ENCODE measurements at places on chromosomes 5 and 9. TPM values are rescaled to one million over a fixed set of nuclear protein-coding genes. Genes with fewer than 3 reads are reported as not detected.

DNA sequence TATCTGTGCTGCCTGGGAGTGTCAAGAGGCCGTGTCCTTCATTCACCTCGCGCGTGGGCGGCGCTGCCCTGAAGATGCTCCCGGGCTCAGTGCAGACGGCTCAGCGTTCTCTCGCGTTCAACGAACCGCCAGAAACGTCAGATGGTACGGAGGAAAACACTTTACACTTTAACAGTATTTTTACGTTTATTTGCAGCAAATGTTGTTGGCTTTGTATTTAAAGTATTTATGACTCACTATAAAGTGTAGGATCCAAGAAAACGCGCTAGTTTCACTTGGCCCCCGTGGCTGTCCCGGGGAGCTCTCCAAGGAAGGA, 544 bp upstream of the ERCC6L2 start:
- DNase-seq: no peak

- DNase-seq: no peak
Observed at GRCh38 chr5:75668977-75669689, 48.1 kb downstream of the POC5 start.

DNA sequence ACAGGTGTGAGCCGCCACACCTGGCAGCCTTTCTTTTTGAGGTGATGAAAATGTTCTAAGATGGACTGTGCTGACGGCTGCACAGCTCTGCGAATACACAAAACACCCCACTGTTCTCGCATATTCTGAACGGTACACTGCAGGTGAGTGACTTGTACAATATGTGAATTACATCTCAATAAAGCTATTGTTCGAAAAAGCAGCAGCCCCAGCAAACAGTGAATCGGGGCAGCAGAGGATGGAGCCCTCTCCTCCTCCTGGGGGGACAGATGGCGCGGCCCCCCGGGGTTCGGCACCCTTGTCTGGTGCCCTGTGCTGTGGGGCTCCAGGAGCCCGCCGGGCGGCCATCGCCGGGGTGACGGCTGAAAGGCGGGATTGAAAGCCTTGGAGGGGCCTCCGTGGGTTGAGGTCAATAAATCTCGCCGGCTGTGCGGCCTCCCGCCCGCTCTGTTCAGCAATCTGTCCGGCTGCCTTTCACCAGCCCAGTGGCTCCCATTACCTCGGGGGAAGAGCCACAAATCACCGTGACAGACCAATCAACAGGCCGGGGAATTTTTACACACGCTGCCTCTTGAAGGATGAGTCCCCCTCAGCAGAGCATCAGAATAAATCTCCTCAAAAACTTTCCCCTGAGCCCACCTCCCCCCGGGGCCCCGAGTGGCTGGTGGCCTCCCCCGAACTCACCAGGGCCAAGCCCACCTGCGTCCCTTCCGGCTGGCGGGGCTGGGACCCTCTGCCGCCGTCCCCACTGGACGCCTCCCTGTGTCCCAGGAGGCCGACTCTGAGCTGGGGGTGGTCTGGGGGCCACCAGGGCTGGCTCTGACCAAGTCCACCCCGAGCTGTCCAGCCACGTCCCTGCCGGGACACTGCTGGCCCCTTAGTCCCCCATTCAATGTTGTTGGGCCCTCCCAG, 37.8 kb upstream of the TMEM250 start:
- no peak for DNase-seq

GRCh38 chr5:10401498-10401897, 40.2 kb upstream of the ROPN1L start:
- no peak for DNase-seq

DNA sequence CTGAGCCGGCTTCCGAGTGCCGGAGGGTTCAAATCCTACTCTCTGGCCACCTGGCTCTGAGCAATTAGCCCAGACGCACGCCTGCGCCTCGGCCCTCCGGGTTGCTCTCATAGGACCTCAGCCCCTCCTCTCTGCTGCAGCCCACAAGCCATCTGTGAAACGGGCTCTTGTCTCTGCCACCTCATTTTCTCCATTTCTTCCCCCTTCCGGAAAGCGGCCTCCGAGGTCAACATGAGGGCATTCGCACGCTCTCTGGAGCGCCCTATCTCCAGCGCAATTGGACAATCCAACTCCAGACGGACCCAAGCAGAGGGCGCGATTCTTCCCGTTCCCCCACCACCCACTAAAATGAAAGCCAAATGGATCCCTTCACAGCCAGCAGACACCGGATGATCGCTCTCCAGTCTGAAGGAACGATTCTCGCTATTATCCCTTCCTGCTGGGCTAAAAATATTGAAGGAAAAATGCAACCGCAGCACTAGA, 41.5 kb downstream of the VAV2 start:
- no peak for DNase-seq

DNA sequence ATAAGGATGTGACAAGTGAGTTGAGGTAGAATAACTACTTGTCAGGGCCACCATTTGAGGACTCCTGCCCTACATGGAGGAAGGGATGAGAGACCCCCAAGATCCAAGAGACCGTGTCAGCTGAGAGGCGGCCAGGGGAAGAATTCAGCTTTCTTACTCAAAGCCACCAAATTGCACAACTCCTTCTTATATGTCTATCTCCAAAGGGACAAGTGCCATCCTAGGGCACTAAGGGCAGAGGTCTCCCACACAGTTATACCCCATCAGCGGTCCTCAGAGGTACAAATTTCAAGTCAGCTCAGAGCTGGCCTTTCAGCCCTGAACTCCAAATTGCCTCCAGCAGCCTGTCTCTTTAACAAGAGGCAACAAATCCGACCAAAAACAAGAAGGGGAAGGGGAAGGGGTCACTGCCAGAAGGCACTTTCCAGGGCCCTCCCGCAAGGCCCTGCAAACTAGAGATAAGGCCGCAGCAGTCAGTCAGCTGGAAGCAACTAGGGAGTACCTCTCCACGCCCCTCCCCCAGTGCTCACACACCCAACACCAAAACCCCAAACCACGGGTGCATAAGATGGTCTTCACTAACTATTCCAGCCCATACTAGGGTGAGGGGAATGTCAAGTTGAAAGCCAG, 6.1 kb upstream of the STOML2 start:
- no peak for DNase-seq

DNA sequence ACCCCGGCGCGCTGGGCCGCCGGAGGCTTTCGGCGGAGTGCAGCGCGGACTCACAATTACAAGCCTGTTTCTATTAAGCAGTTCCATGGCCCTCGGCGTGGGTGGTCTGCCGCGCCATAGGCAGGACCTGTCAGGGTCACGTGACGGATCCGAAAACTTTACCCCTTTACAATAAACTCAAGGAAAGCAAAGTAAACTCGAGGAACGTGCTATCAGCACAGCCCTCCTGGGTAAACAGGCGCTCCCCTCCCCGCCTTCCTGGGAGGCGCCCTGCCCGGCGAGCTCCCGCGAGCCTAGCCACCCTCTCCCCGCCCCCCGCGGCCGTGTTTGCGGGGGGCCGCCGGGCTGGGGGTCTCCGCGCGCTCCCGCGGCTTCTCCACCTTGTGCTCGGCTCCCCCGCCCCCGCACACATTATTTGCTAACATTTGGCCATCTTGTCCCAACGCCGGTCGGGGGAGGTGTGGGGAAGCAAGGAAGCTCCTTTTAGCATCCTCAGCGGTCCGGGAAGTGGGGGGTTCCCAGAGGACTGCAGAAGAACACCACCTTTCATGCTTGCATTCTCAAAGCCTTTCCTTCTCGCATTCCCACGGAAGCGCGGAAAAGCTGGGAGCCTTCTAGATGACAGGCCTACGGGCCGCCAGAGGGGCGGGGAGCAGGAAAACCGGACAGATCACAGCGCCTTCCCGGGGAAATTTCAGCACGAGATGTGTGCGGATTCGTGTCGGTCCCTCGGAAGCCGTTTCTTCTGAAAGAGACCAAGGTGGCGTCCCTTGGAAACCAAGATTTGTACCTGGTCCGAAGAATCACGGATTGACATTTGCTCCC, at the start of gene PTCH1:
TSS of gene PTCH1 (minus strand) at position 238 of the 825 bp plus-strand sequence.
- DNase-seq: peak; percentile 90

DNA sequence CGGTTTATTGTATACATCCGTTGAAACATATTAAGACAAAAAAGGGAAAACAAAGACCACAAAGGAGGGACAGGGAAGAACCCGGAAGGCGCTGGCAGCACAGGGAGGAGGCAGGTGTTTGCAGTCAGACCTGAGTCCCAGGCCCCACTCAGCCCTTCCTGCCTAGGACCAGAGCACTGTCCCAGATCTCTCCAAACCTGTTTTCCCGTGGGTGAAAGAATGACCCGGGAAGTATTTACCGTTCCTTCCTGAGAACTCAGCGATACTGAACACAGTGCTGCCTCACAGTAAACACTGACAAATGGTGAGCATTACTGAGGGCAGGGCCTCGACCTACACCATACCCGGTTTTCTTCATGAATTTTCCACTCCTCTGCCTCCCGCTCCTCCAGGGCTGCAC, 1.2 kb downstream of the ABO start:
- DNase-seq: no peak

DNA sequence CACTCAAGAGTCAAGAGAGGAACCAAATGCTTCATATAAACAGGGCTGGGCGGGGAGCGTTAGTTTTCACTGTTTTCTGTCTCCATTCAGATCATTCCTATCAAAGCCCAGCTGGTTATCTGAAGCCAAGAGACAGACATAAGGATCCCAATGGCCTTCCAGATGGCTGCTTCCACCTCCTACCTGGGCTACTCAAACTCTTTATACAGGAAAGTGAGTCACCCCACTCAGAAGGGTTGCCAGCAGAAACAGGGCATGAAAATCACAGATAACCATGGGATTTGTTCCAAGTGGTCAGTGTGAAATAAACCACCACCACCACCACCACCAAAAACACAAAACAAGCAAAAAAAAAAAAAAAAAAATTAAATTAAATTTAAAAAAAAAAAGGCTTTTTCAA, 5.5 kb downstream of the PRSS3 start:
- DNase-seq: no peak

- no peak for DNase-seq
Observed at GRCh38 chr9:93619272-93619775, 42.9 kb downstream of the PHF2 start.

GRCh38 chr5:86679529-86679928, 61.8 kb downstream of the COX7C start:
- peak; percentile 9 for DNase-seq

GRCh38 chr5:83837265-83837907, 116.7 kb upstream of the HAPLN1 start:
- no peak for DNase-seq

- DNase-seq: no peak
Observed at GRCh38 chr9:87622923-87623322, 103.0 kb upstream of the CTSL start.

GRCh38 chr5:6814816-6815215, 101.6 kb downstream of the TENT4A start:
- no peak for DNase-seq

GRCh38 chr5:118220556-118221195, 767.7 kb downstream of the DTWD2 start:
- DNase-seq: no peak

DNA sequence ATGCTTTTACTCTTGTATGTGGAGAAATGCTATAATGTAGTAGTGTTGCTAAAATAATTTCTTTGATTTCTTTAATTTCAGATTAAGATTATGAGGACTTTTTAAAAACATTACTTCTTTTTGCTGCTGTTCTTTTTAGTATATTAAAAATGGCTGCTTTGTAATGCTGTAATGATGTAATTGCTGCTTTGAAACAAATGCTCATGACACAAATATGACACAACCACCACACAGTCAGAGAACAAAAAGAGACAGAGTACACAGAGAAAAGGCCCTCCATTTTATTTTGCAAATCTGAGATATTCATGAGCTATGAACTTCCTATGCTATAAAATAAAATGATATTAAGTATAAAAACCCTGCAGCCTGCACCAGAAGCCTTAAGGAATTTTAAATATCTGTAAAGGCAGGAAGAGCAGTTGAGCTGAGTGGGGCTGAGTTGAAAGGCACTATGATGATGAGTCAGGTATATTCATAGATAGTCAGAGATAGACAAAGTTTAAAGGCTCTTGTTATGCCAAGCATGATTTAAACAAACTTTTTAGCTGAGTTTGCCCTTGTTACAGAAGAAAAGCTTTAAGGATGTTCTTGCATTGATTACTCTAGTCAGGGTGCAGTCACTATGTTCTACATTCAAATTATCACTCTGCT, 5.1 kb upstream of the POU5F2 start:
- no peak for DNase-seq

GRCh38 chr9:89350988-89351557, 32.8 kb downstream of the SECISBP2 start:
- no peak for DNase-seq

DNA sequence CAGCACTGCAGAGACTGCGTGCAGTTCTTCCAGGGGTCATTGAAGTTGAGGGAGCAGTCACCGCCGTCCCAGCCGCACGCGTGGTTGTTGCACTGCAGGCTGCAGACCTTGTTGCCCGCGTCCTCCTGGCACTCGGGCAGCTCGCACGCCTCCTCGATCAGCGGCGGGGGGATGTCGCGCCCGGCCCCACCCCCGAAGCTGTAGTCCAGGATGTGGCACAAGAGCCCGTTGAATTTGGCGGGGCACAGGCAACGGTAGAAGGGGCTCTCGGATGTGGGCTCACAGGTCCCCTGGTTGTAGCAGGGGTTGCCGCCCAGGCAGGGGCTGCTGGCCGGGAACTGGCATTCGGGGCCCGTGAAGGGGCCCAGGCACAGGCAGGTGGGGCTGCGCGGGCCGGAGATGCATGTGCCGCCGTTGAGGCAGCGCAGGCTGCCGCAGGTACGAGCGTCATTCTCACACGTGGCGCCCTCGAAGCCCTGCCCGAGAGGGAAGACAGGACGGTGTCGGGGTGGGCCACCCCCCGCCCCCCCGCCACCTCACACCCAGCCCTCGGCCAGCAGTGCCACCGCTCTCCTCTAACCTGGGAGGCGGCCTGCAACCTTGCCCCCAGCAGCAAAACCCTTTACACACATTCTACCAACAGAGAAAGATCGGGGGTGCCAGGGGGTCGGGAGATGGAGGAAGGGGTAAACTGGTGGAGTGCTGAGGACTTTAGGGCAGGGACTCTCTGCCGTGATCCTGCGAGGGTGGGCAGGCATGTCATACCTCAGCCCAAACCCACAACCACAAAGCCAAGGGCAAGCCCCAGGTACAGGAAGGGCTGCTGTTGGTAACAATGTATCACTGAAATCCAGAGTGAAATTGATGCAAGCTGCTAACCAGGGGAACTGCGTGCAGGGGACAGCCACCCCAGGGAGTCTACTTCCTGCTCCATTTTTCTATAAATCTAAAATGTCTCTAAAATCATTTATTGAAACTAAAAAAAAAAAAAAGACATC, 22.9 kb upstream of the SEC16A start:
- DNase-seq: no peak

DNA sequence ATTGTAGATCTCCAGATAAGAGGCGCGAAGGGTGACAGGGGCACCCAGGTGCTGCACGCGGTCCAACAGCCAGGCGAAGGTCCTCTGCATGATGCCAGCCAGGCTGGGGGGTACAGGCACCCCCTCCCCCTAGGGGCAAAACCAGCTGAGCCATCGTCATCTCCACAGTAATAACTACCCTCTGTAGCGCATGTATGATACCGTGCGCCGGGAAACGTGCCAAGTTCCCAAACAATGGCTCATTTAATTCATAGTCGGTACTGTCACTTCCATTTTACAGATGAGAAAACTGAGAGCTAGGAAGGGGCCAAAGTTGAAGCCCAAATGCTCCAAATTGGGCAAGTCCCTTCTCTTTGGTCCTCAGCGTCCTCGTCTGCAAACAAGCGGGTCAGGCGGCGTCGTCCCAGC, 1.5 kb downstream of the KIF12 start:
- no peak for DNase-seq

Gene SLC6A3
- 12.0 TPM for total RNA-seq

Gene UQCRQ
- 104 TPM for total RNA-seq

Gene TLR4
- 34.6 TPM for total RNA-seq

Gene BTNL9
- total RNA-seq: 6.3 TPM

Gene GARNL3
- 70.7 TPM for total RNA-seq

Gene GMCL2
- not detected for total RNA-seq

Gene LHX3
- total RNA-seq: not detected

Gene CTXN3
- total RNA-seq: 21.4 TPM

Gene RANBP17
- 95.4 TPM for total RNA-seq

Gene CER1
- total RNA-seq: 0.79 TPM
